ENCODE measurements at places on chromosomes 4 and X.

GRCh38 chr4:52126226-52126625 lies 75.1 kb downstream of the SPATA18 start:
- no peak for DNase-seq

DNA sequence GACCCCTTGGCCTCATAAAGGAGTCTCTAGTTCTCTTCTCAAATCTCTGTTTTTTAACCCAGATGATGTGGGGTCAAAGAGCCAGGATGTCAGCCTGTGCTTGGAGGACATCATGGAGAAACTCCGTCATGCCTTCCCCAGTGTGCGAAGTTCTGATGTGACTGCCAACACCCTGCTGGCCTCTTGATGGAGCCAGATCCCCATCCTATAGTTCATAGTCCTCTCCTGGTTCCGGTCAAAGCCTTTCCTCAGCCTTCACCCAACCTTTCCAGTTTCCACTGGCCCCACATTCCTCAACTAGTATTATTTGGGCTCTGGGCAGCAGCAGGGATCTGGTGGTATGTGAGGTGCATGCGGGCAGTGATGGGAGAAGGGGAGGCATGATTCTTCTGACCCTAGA lies 30.7 kb downstream of the TAF7L start:
- no peak for DNase-seq

DNA sequence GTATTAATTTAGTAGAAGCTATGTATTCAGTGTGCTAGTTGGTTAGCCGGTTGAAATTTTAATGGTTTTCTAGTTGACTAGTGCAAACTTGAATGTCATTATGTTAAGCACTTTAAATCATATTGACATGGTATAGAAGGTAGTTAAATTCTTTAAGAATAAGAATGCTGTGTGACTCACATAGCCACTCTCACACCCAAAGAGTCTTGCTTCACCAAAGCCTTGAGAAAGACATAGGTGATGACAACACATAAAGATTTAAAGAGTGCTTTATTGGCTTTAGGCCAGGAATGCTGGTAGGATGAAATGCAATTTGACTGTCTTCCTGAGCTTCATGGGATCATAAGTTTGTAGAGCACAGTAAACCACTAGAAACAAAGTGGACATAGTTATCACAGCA lies 85.3 kb downstream of the DCAF8L2 start:
- no peak for DNase-seq

DNA sequence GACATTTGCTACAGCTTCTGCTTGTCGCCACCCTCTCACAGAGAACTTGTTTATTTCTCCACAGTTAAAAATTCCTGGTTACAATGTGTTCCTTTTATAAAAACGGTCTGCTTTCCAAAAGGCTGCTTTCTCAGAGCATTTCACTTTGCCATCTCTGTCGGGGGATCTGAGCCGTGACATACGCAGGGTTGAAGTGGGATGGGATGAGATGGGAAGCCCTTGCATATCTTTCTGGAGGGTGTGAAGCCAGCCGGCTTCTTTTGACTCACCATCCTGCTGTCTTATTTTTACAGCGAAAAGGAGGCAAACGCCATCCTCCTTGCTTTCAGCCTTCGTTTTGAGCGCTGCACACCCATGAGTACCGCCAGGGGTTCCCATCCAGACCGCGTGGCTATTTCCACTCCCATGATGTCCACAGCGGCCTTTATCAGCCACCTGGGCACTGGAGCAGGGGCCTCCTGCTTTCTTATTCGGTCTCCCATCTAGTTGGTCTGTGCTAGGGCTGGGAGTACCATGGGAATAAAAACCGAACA lies 99.8 kb upstream of the GATB start:
- DNase-seq, result no peak

DNA sequence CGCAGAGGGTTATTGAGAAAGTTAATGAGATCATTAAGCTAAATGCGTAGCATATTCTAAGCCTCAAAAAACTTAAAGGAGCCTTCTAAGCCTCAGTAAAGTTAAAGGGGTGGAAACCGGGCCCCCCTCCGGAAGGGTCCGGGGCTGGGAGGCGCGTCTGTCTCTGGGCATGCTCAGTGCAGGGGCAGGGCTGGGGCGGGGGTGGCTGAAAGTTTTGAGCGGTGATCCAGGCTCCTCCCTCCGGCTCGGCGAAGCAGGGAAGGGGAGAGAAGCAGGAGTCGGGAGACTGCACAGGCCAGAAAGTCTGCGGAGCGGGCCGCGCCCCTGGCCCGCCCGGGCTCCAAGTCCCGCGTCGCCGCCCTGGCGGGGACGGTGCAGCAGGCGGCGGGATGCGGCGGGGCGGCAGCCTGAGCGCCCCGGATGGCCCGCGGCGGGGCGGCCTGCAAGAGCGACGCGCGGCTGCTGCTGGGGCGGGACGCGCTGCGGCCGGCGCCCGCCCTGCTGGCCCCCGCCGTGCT lies at the start of gene EVC:
Gene EVC, plus strand, starts transcription at position 241 of the 518 bp plus-strand sequence. Its CDS starts 180 bp downstream, at position 421.
- DNase-seq, result peak; percentile 72

DNA sequence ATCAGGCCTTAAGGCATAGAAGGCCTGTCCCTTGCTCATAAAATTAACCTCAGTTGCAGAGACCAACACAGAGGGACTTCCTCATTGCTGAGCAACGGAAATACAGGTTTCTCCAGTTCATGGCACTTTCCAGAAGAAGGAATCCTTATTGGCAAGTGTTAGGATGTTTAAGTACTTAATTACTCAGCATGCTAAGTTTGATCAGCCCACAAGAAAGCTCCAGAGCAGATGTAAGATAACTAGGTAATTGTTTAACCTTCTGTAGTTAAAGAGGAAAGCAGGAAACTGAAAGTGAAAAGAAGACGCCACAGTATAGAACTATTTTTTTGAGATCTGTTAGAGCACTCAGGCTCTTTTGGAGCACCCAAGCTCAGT lies 33.5 kb downstream of the SMS start:
- DNase-seq, result peak; percentile 2

- DNase-seq, result peak; percentile 38
Observed at GRCh38 chr4:140049024-140049848, 104.7 kb downstream of the MAML3 start.

DNA sequence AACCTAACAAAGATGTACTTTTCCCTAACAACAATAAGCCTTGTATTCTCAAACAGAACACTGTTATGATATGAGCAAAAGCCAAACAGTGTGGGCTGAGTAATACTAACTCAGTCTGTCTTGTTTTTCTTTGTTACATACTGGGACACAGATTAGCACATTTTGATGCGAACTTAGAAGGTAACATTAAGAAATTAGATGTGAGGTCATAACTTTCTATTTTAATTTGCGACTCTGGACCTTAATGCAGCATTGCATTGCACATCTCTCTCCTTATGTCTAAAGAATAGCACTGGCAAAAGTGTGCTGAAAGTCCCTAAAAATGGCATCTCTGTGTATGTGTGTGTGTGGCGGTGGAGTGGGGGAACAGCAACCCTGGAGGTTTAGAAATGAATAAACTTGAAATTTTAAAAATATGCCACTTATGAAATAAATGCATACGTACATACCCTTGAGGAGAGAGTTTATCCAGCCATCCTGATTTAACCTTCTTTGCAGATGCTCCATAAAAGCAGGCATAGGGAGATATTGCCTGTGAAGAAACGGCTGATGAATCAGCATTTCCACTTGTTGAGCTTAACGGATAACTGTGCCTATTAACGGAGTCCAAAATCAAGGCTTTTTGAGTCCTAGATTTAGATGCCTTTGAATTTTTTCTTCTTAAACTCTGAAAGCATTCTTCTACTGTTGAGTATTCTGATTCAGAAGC lies 34.2 kb downstream of the ARAP2 start:
- DNase-seq, result no peak

- DNase-seq, result no peak
Observed at GRCh38 chr4:176054942-176055341, 10.7 kb upstream of the WDR17 start.

- no peak for DNase-seq
Observed at GRCh38 chr4:149793459-149793858, 22.2 kb downstream of the IQCM start.

GRCh38 chrX:23334848-23335599 lies at the start of gene PTCHD1:
Gene PTCHD1 (plus strand): TSS chrX:23334849. CDS start chrX:23334876, 27 bp downstream.
- no peak for DNase-seq

DNA sequence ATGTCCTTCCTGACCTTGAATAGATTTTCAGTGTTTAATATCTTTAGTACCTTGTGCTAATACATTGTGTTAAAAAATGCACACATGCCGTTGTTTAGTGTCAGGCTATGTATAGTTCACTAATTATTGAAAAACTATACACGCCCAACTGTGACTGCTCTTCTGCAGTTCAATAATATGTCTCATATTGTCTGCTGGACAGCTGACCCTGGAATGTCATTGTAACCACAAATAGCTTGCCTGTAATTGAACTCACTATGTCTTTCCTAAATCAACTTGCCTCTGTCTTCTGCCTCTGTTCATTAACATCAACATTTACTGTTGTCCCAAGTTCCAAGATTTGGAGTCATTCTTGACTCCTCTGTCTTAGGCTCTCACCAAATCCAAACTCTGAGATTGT lies 114.5 kb downstream of the TMA16 start:
- DNase-seq, result no peak

- no peak for DNase-seq
Observed at GRCh38 chr4:30726090-30726675, 6.0 kb downstream of the PCDH7 start.

DNA sequence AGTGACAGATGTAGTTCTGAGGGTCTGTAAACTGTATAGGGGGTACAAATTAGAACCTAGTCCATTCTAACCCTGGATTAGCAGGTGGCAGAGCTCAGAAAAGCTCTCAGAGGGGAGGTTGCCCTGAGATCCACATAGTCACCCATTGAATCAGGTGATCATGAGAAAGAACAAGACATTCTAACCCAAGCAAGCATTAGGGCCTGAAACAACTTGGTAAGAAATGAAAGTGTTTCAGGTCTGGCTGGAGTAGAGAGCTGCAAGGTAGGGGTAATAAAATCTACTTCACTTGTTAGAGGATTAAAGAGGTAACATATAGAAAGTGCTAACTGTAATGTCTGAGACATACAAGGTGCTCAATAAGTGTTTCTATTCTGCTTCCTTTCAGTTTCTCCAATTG lies 8.8 kb upstream of the BMP2K start:
- DNase-seq, result no peak

DNA sequence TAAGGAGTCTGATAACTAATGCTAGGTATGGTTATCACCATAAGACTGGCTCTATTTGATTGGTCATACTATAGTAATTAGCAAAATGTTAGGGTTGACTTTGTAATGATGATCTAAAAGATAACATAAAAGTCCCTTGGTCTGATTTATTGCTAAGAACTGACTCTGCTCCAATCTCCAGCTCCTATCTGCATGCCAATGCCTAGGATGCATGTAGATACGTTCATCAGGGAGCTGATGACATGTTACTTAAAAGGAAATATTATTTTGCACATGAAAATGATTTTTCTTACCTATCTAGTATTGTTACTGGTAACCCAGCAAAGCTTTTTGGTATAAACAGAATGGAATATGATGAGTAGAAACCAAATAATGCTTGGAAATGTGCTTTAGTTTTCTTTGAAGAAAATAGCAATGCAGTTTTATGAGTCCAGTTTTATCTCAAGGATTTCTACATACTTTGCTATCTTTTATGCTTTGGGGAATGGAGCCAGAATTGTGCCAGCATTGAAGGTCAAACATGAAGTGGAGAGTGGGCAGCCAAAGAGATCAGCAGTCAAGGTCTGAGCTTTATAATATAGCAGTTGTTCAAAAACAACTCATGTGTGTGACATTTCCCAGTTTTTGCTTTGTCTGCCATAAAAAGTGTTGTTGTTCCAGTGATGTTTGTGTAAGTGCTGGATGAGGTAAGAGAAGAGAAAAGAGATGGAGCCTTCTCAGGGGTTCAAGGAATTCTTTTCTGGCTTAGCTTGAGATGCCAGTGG lies 121.0 kb downstream of the ARHGAP24 start:
- DNase-seq, result peak; percentile 65

- no peak for DNase-seq
Observed at GRCh38 chr4:105944540-105944939, 49.3 kb downstream of the NPNT start.

GRCh38 chr4:81523672-81524327 lies 52.1 kb upstream of the RASGEF1B start:
- no peak for DNase-seq

- DNase-seq, result no peak
Observed at GRCh38 chrX:46250151-46250550, 295.1 kb downstream of the ZNF674 start.

DNA sequence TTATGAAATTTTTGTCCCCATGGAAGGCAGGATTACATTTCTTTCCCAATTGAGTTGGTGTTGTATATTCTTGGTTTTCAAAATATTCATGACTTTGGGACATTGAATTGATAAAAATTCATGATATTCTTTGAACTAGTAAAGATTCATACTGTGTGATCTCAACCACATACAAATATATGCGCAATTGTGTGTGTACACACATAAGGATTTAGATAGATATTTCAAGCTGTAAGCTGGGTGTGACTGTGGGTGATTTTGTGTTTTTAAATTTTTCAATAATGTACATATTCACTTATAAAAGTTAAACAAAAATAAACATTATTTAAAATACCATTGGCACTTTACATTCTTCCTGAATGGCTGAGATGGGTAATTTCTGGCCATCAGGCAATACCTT lies 19.5 kb upstream of the VSIG1 start:
- no peak for DNase-seq

DNA sequence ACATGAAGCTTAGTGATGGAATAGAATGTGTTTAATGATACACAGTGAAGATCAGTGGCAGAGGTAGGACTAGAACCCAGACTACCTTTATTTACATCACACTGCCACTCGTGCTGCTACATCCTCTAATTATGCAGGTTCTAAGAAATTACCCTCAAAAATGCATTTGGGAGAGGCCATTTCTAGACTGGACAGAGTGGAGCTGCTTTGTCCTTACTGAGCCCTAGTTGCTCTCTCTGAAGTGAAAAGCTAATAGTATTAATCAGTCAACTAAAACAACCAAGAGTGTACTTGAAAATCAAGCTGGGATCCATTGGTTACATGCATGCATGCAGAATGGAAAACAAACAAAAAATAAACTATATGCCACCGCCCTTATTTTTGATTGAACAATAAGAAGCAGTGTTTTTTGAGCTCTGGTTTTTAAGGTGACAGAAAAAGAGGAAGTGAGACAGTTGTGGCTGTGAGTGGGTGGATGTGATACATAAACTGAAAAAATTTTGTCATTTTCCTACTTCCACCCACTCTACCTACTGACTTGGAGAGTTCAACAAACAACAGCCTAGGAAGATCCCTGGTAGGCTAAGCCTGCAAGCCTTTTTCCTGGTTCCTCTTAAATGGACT lies 6.8 kb upstream of the VSIG4 start:
- DNase-seq, result no peak

GRCh38 chrX:57286507-57287251 lies at the start of gene FAAH2:
Gene FAAH2 (plus strand): TSS chrX:57286706. CDS start chrX:57286826, 120 bp downstream.
- peak; percentile 86 for DNase-seq

- DNase-seq, result no peak
Observed at GRCh38 chr4:19348746-19349145, 903.0 kb upstream of the SLIT2 start.

Data from pancreas (tissue), 10 donors.